Activated CD8-positive, alpha-beta T cell treated with anti-CD3 and anti-CD28 coated beads for 36 hours (primary cell): ENCODE measurements at places on chromosomes 2 and 18. TPM values are rescaled to one million over a fixed set of nuclear protein-coding genes. Genes with fewer than 3 reads are reported as not detected.

DNA sequence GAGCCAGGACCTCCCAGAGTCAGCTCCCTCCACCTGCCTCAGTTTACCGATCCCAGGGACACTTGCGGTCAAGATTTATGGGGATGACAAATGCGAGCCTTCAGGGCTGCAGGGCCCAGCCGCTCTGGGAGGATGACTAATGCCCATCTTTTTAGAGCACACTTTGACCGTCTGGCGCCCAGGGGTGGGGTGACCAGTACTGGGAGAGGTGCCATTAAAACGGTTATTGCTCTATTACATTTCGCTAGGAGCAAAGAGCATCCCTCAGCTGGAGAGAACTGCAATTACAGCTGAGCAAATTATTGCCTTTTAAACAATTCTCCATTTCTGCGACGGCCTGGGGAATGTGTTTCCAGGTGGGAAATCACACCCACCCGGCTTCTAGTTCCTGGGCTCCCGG lies 42.6 kb upstream of the HPCAL1 start:
- no peak overlapping the region for H3K4me3 ChIP-seq
- H3K27ac ChIP-seq: no peak overlapping the region
- no peaks in the 10 kb centered on the region for H3K4me1 ChIP-seq
- DNase-seq: no peak
- no peaks in the 10 kb centered on the region for H3K36me3 ChIP-seq

DNA sequence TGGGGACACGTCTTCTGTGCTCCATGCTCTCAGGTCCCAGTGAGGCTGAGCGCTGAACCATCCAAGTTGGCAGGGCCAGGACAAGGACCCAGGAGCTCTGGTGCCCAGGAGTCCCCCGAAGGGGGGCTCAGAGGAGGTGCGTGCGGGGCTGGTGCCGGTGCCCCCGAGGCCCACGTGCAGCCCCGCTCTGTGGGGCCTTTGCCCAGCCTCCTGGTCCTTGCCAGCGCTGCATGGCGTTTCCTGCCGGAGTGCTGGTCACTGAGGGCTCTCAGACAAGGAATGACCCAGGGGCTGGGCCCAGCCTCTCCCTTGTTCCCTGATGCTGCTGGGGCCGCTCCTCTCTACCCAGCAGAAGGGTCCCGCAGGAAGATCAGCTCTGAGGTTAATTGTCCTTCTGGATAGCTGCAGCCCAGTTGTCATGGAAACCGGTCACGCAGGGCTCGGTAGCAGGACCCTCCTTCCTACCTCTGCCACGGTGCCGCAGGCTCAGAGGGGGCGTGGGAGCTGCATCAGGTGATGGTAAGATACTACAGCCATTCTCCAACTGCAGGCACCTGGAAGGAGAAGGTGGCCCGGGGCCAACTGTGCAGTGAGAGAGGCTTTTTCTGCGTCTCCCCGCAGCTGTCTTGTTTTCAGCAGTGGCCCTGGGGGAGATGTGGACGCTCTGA lies 64.5 kb downstream of the RRM2 start:
- H3K36me3 ChIP-seq: peaks cover 6% of the 10 kb centered on the region
- no peak overlapping the region for H3K4me3 ChIP-seq
- peaks cover 7% of the 10 kb centered on the region for H3K4me1 ChIP-seq
- DNase-seq: no peak
- H3K27me3 ChIP-seq: no peaks in the 10 kb centered on the region
- H3K27ac ChIP-seq: no peak overlapping the region

GRCh38 chr2:40359811-40360210 lies 92.1 kb downstream of the SLC8A1 start:
- DNase-seq: no peak
- H3K36me3 ChIP-seq: no peaks in the 10 kb centered on the region
- peaks cover 4% of the 10 kb centered on the region for H3K27me3 ChIP-seq
- H3K27ac ChIP-seq: no peak overlapping the region

DNA sequence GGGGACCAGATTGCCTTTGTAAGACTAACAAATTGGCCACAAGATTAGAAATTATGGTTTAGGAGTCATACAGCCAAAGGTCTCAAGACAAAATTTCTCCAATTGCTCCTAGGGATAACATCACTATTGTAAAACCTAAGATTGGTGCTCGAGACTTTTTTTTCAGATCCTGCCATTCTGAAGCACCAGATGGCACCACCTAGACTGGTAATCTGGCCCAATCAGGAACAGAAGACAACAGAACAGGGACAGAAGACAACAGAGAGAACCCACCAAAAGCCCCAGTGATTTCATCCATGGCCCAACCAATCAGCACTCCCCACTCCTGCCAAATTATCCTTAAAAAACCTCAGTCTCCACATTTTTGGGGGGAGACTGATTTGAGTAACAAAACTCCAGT lies 66.8 kb downstream of the LINC00305 start:
- H3K27me3 ChIP-seq: no peaks in the 10 kb centered on the region
- no peak for DNase-seq
- H3K4me1 ChIP-seq: no peaks in the 10 kb centered on the region
- no peak overlapping the region for H3K4me3 ChIP-seq
- H3K27ac ChIP-seq: no peak overlapping the region

Gene ARHGAP15
- total RNA-seq: 71.3 TPM
